ENCODE measurements at places on chromosomes 4 and X. TPM values are rescaled to one million over a fixed set of nuclear protein-coding genes. Genes with fewer than 3 reads are reported as not detected.

The ADH1C gene
- 57.7 TPM for total RNA-seq

GRCh38 chr4:95528388-95528948, 20.3 kb downstream of the UNC5C start:
- no peak for DNase-seq

DNA sequence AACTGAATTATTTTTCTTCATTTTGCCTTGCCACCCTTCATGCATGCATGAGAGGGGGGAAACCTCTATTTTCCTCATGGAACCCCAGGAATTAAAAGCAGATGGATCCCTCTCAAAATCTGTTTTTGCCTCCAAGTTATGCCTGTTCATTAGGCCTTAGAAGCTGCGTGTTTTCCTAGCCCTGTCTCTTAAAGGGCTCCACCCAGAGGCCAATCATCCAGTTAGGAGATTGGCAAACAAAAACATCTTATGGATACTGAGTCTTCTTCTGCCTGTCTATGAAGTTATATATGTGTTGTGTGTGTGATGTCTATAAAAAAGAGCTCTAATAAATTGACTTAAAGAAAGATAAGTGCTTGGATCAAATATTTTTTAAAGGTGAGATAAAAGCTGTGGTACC, 142.9 kb downstream of the ANAPC10 start:
- no peak for DNase-seq

- no peak for DNase-seq
These were observed 241.9 kb upstream of the SFRP2 start for GRCh38 chr4:154030746-154031145.

DNA sequence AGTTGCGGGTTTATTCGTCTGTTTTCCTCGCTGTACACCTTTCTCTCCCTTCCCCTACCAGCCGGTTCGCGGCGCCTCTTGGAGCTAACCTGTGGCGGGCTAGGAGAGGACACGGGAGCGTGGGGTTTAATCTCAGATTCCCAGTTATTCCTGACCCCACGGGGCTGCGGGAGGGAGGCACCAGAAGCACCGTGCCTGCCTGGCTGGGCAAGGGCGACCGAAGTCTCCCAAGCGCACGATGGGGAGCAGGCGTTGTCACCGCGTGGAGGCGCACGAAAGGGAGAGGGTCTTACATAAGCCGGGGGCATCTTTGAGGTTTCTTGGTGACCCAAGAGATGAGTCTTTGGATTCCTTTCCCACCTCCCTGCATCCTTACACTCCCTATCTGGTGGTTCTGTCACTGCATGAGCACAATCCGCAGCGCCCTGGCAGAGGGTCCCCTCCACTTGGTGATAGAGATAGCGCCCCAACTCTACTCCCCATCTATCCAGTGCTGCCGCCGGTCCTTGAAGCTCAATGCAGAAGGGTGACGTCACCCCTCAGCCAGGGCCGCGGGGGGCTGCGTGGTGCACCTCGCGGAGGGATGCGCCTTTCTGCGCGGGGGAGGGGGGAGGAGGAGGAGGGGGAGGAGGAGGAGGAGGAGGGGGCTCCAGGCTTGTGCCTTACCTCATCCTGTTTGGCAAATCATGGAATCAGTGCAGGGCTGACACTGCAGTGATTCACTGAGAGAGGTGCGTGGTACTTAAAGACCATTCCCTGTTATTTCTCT, 793 bp downstream of the TSPAN7 start:
- peak; percentile 53 for DNase-seq

- DNase-seq = no peak
These were observed 5.4 kb upstream of the ADH4 start for GRCh38 chr4:99149426-99150019.

DNA sequence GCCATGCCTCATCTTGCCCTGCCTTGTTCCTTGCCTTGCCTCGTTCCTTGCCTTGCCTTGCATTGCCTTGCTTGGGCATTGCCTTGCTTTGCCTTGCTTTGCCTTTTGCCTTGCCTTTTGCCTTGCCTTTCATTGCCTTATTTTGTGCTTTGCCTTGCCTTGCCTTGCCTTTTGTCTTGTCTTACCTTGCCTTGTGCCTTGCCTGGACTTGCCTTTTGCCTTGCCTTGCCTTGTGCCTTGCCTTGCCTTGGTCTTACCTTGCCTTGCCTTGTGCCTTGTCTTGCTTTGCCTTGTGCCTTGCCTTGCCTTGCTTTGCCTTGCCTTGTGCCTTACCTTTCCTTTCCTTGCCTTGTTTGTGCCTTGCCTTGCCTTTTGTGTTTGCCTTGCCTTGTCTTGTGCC, 88.2 kb downstream of the TAB3 start:
- no peak for DNase-seq

- no peak for DNase-seq
These were observed 15.8 kb downstream of the UBE2K start for GRCh38 chr4:39713691-39714090.

DNA sequence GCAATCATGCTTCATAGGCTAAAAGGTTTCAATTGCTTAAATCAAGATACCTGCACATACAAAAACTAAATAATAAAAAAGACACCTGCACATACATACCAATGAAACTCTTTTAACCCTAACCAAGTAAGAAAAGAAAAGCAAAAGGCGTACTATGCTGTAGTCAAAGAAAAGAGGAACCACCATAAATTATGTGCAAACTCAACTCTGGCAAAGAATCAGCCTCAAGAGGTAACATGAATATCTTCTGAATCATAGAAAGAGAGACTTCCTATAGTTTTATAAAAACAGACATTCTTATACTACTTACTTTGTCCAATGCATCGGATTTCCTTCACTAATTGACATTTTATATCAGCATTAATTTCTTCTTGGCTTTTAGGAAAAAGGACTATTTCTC, 29.3 kb downstream of the MMGT1 start:
- no peak for DNase-seq

- DNase-seq = peak; percentile 37
These were observed 14.0 kb upstream of the ZCCHC18 start for GRCh38 chrX:104098151-104098808.

DNA sequence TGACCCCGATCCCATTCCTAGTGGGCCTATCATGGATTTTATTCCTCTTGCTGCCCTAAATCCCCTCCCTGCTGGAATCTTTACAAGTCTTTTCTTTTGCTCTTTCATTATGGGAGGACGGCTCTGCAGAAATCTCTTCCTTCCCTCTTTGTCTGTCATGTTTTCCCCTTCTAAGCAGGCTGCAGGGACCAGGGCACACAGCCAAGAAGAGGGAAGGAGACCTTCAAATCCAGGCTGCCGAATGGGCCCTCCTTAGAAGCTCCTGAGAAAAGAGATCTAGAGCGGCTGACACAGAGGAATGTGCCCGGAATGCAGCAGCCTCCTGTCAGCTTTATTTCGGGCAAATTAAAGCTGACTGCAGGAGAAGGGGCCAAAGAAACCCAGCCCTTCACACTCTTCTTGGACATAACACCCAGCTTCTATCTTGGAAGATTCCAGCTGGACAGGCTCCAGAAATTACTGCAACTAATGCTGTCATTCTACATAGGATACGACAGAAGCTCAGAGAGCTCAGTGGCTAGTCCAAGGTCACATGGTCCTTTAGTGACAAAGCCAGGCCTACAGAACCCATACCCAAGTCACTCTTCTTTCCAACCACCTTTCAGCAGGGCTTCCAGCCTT, 187.8 kb upstream of the NHS start:
- no peak for DNase-seq

DNA sequence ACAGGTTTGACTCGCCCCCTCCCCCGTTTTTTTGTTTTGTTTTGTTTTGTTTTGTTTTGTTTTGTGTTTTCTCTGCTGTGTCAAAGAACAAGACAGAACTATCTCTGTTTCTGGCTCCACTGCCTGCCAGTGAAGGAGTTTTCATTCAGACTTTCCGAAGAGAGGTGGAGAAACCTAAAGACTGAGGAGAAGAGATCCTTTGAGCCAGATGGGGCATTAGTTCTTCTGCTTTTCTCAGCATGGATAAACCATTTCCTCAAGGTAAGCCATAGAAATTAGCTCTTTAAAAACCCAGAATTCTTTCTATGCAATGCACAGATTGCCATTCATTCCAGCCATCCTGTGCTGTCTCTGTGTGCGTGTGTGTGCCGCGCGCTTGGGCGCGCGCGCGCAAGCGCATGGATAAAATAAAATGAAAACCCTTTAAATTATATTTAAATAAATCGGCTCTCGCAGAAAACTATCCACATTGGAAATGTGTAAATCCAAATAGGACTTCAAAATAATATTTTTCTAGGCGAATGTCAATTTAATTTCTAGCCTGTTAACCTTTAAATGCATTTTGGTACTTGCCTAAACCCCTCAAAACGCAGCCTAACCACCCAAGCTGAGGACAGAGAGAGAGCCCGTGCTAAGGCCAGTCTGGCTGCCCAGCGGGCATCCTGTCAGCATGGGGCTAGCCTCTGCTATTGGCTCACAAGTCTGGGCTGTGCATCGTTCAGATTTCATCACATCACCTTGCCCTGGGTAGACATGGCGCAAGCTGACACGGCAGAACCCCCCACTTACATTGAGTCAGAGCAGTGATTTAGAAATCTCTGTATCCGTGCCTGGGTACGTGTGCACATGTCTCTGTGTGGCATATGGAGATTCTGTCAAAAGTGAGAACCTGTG, 113.0 kb upstream of the VAMP7 start:
- DNase-seq = no peak

GRCh38 chr4:95087657-95088455, 330.1 kb downstream of the BMPR1B start:
- DNase-seq = no peak

Data from upper lobe of left lung (tissue), 6 donors.